ENCODE measurements at places on chromosomes 1 and 21.
A peak's percentile ranks its signal among the peaks of the same experiment; 100 is the strongest.

DNA sequence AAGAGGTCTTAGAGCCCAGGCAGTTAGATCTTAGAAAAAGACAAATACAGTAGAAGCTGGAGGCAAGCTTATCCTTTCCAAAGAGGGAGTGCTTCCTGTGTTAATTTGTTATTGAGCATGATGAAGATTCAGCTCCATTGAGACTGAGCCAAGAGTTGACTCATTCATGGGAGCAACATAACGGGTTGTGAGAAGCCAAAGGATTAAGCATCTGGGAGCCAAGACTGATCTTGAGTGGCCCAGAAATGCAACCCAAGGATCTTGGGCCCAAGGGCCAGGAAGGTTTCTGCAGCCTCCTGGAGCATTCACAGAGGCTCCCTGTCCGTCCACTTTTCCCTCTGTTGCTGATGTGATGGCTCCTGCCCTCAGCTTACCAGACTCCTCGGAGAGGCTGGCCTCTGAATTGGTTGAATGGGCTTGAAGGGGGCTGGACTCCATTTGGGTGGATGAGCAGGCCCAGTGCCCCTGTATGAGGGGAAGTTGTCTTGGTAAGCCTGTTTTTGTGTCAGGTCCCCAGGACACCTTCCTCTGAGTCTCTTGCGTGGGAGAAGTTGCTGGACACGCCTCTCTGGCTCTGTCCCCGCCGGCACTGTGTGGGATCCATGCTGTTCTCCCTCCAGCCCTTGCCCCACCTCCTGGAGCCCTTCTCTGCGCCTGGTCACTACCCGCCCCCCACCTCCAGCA is 42.4 kb downstream of the PDE9A start:
- DNase-seq = no peak

- peak; percentile 49 for DNase-seq
Observed at GRCh38 chr1:22731924-22732720, 21.5 kb downstream of the EPHB2 start.

DNA sequence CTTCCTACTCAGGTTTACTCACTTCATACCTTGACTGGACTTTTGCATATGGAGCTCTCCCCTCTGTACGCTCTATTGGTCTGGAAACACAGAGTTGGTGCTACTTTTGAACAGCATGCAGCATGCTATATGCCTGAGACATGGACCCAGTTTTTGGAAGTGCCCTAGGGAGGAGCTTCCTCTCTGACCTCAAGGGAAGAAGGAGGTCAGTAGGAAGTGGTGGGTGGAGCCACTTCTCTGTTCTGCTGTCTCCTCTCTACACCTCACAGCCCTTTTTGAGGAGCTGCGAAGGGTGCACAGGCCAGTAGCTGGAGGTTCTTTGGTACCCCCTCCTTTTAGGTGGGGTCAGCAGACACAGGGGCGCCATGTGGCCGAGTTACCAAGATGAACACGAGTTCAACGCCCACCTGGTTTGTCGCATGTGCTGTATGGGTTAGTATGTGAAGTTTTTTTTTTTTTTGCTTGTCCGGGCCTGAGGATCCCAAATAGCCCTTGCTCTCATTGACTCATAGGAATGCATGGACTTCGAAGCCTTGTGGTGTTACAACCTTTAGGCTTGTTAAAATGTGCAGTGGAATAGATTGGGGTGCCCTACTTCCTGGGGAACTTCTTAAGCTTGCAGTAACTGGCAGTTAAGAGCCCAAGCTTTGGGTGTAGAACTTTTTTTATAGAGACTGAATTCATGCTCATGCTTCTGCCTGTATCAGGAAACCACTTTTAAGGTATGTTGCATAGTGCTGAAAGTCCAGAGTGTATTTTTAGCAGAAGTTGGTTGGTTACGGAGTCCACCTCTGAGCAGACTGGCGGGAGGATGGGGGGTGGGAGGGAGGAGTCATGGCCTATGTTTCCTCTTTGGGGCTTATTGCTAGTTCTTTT is 10.7 kb downstream of the MACF1 start:
- no peak for DNase-seq

- DNase-seq = no peak
Observed at GRCh38 chr1:53091841-53092645, 30.0 kb downstream of the PODN start.

GRCh38 chr1:97082160-97082848 is 360.7 kb downstream of the PTBP2 start:
- no peak for DNase-seq

GRCh38 chr1:31936278-31936980 is 1.7 kb downstream of the PTP4A2 start:
- DNase-seq = no peak

- DNase-seq = no peak
Observed at GRCh38 chr1:2125350-2126211, 69.0 kb downstream of the FAAP20 start.

- peak; percentile 17 for DNase-seq
Observed at GRCh38 chr1:225691861-225692516, 39.1 kb upstream of the ENAH start.

DNA sequence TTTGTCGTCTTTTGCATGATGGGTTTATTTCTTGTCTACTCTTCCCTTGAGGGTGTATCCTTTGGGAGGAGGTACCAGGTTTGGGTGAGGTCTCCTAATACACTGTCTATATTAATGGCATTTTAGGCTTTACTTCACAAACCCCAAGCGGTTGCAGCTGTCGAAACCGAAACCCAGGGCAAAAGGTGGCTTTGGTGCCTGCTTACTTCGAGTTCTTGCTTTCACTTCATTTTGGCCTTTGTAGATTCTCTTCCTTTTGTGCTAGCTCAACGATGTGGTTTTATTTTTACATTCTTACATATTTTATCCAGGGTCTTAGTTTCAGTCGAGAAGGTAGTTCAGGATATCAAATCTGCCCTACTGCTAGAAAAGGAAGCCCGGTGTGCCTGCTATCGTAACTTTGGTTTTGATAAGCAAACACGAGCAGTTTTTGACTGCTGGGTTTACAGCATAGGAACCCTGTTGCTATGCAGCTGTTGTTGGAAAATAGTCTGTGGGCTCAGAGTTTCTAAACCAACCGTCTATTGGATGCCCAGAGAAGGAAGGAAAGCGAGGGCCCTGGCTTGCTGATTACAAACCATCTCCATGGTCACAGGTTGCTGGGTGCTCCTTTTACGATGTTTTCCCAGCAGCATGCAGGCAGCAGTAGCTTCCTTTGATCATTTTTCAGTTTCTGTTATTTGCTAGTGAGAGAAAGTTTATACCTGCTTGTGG is 9.8 kb upstream of the TSPAN2 start:
- peak; percentile 90 for DNase-seq

DNA sequence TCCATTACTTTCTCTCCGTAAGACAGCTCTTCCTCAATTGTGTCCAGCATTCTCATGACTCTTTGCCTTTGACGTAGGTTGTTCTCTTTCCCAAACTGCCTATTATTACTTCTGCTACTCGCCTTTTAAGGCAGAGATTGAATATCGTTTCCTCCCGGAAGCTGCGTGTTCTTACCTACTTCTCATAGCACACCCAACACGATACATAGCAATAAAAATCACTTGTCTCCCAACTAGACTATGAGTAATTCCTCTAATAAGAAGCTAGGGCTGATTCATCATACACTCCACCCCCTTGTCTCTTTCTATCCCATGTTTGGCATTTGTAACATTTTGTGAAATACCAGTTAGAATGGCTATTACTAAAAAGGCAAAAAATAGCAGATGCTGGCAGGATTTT is 55.8 kb upstream of the SGIP1 start:
- DNase-seq = no peak

- DNase-seq = no peak
Observed at GRCh38 chr1:18166929-18167328, 59.3 kb downstream of the IGSF21 start.

DNA sequence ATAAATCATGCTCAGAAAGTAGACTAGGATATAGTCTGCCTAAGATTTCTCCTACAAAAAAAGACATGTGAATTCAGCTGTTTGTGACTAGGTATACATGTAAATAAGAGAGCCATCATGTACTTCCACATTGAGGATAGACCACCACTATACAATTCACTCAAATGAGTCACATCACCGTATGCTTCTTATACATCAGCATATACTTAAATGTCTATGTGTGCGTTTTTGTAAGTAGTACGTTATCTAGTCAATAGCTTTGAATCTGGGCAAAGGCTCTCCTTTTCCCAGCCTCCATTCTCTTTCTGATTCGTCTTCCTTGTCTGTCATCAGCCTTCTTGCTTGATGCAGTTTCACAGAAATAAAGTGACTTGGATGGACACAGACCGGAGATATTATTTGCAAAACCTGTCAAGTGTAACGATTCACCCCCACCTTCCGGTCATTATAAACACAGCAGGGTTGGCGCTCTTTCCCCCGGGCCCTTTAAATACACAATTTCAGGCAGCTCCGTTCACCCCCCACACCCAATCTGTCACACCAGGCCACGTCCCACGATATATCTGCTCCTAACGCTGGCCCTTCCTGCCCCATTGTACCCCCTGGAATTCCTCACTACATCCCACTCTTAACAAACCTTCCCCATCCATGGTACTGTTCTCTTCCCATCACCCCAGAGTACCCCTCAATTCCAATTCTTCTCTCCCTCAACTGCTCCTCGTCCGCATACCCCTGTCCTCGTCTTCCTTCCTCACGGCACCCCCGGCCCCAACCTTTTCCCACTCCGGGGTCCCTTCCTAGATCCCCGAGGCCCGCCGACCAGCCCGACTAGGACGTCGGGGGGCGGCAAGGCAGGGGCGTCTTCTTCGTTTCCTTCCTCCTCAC is 636 bp downstream of the VAMP4 start:
- DNase-seq = peak; percentile 69

- DNase-seq = no peak
Observed at GRCh38 chr1:193211539-193211938, 25.1 kb upstream of the B3GALT2 start.

All from DMS53 (cell line).